Caki2 (cell line): ENCODE measurements at places on chromosomes 3 and 15. TPM values are rescaled to one million over a fixed set of nuclear protein-coding genes. Genes with fewer than 3 reads are reported as not detected.
A peak's percentile ranks its signal among the peaks of the same experiment; 100 is the strongest.

DNA sequence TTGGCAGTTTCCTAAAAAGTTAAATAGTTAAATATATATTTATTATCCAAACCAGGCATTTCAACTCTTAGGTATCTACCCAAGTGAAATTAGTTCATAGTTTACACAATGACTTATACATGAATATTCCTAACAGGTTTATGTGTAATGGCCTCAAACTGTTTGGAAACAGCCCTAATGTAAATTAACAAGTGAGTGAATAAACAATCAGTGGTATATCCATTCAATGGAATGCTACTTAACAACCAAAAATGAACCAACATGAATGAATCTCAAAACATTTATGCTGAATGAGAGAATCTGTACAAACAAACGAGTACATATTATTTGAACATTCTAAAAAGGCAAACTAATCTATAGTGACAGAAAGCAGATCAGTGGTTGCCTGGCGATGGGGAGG lies 33.5 kb downstream of the PRTG start:
- DNase-seq, result no peak

PLA2G4E gene
- total RNA-seq, result not detected in 2 replicates

DNA sequence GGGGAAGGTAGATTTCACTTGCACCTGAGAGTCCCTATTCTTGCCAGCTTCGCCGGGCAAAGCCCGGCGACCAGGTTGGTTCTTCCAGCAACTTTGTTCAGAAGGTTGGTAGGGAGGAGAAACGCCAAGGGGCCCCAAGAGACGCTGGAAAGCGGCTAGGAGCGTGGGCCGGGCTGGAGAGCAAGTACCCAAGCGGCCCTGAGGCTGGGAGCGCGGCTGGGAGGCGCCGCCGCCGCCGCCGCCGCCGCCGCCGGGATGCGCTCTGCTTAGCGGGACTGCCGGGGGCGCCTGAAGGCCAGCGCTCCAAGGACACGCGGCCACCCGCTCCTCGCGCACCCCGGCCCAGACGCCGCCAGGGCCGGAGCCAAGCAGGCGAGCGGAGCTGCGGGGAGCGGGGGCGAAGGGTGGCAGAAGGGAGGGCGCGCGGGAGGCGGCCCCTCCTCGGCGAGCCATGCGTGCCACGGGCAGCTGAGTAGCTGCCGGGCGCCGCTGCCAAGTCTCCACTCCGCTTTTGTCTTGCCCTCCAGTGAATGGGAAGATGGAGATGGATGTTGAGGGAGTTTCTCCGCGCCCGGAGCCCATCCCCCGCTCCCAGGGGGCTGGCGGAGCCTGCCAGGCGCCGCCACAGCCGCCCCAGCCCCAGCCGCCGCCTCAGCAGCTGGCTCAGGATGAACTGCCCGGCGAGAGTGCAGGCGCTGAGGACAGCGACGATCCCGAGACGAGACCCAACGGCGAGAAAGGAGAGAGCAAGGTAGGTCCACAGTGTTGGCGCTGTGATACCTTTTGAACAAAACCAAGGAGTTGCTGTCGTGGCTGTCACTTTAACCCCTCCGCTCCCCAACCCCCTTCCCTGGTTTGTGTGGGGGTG lies 227.4 kb upstream of the AZI2 start:
- DNase-seq, result no peak

DNA sequence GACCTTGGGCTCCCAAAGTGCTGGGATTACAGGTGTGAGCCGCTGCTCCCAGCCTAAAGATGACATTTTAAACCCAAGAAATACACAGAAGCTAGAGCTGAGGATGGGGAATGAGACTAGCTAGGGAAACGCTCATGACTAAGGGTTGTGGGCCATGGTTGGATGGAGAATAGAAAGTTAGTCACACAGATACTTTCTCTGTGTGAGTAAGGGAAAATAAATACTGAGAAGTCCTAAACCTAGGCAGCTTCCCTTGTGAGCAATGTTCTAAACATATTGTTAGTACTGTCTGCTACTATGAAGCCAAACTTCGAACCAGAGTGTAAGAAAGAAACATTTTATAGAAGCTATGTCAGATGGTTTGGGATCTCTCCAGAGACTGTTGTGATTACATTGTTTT lies 304.8 kb upstream of the STAC start:
- peak; percentile 13 for DNase-seq

- no peak for DNase-seq
Observed at GRCh38 chr15:25249236-25250010, 189.4 kb downstream of the UBE3A start.

DNA sequence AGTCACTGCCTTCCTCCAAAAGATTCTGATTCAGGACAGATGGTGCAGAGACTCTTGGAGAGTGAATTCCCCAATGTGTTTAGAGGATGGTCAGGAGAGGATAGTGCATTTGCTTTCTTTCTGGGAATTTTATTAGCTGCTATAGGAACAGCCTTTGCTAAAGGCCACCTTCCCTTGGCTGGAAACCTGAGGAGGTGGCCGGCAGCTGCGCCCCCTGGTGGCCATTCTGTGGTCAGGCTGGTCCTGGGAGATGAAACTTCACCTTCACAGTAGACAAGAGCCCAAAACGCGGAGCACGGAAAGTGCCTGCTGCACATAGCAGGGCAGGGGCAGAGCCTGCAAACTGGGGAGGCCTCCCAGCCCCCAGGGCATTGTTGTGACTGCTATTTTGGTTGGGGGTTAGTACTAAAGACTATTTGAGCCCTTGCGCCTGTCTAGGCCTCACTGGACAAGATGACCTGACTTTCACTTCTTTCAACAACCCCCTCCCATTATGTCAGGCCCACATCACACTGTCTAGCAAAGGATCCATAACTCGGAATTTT lies 34.3 kb downstream of the SEC22C start:
- peak; percentile 24 for DNase-seq

- DNase-seq, result no peak
Observed at GRCh38 chr3:46981932-46982471, 2.5 kb downstream of the NBEAL2 start.

DNA sequence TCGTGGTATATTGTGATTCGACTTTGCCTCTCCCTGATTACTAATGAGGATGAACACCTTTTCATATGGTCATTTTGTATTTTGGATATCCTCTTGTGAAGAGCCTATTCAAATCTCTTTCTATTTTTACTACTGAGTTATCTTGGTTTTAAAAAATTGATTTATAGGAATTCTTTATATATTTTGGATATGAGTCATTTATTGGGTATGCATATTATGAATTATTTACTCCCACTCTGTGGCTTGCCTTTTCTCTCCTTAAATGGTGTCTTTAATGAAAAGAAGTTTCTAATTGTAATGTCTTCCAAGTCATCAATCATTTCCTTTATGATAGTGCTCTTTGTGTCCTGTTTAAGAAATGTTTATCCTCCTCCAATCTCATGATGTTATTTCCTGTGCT lies 191.5 kb upstream of the DPH6 start:
- DNase-seq, result peak; percentile 19

DNA sequence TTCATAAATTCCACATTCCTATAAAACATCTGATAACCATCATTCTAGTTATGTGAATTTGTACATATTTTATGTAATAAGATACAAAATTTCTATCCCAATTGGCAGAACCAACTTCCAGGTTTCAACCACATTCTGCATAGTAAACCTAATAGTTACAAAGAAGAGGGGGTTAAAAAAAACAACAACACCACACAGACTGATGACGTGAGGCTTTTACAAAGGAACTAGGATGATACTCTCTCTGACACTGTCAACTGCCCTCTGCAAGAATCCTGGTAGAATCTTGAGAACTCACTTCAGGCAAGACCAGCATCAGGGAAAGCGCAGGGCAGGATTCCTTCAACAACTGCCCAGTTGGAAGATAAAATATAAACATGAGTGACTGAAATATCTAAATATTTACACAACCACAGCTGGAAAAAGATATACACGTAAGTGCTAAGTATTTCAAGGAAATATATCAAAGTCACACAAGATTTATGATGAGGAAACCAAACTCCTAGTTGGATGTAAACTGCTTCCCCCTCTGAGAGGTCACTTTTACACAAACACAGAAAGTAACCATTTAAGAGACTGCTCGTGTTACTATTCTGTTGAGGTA lies 816.4 kb downstream of the ROBO1 start:
- no peak for DNase-seq

SKOR1 gene
- total RNA-seq, result 0.61 TPM in 1 of 2 replicates, not detected in the other

DNA sequence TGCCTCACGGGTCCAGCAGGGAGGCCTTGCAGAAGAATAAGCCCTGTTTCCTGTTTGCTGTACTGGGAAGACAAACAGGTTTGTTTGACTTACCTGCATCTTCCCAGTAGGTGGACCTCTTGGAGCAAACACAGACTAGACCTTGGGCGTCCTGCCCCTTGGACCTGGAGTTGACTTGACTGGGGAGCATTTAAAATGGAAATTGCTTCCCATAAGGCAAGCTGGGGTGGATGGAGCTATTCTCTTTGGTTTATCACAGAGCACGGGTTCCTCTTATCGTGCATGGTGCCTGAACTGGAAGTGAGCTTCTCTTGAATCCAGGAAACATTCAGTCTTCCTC lies 151.4 kb downstream of the RPLP1 start:
- DNase-seq, result no peak

- no peak for DNase-seq
Observed at GRCh38 chr3:37214076-37214475, 39.7 kb upstream of the LRRFIP2 start.

GRCh38 chr3:58202917-58203360 lies 7.8 kb downstream of the DNASE1L3 start:
- no peak for DNase-seq

DNA sequence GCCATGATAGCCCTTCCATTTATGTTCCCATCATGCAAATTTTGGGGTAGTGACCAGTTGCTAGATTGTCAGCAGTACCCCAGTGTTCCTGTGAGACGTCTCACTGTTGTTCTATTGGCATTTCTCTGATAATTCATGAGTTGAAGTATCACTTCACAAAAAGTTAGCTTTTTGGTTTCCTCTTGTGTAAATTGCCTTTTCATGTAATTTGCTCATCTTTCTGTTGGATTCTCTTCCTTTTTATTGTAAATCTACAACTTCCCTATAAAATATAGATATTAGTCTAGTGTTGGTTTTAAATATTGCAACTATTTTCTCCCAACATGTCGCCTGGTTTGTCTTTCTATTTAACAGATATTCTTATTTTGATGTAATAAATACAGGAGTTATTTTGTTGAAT lies 7.5 kb upstream of the A4GNT start:
- DNase-seq, result no peak

DNA sequence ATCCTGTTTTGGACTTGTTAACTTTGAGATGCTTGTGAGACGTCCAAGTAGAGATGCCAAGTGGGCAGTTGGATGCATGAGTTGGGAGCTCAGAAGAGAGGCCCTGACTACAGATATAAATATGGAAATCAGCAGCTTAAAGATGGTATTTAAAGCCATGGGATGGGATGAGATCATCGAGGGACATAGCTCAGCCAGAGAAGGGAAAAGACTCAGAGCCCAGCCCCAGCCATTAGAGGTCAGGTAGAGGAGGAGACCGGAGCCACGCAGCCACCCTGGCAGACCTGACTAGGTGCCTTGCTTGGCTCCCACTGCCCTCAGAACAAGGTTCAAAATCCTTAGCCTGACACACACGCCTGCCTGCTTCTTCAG lies 31.1 kb downstream of the ATP2B2 start:
- DNase-seq, result no peak

MDFIC2 gene
- total RNA-seq, result not detected in 2 replicates

DNA sequence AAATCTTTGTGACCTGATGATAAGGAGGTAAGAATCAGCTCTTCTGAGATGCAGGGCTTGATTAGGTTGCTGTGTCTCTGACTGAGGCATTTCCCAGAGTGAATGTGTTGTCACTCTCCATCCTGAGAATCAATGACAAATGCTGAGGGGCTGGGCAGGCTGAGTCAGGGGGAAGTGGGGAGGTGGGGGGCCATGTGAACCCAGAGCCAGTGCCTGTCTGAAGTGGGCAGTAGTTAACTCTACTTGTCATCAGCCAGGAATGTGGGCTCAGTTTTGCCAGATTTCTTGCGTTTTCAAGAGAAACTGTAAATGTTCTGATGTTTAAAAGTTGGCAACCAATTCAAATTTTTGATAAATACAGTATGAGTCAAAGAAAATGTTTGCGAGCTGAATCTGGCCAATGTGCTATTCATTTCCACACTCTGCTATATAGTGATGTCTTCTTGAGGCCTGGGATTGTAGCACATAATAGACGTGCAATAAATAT lies 3.1 kb upstream of the BNC1 start:
- DNase-seq, result no peak

FBXL2 gene
- total RNA-seq, result 5.7 and 8.0 TPM in 2 replicates

- no peak for DNase-seq
Observed at GRCh38 chr15:77162872-77163633, 92.1 kb upstream of the TSPAN3 start.

GRCh38 chr3:147360646-147361453 lies 45.5 kb downstream of the ZIC4 start:
- no peak for DNase-seq

RSL24D1 gene
- 115 and 152 TPM in 2 replicates for total RNA-seq

DNA sequence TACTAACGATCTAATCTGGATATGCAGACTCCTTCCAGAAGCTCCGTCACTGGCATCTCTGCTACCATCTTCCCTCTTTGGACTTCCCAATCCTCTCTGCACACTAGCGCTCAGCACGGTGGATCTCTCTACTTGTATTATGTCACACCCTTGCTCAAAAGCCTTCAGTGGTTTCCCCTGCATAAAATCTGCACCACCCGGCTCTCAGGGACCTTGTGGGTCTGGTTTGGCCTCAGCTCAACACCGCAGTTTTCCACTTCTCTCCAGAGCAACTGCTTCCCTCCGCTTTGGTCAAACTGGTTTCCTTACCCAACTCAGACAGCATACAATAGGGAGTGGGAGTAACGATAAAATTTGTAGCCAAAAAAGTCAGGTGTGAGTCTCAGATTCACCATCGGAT lies 30.7 kb upstream of the HES1 start:
- no peak for DNase-seq

DNA sequence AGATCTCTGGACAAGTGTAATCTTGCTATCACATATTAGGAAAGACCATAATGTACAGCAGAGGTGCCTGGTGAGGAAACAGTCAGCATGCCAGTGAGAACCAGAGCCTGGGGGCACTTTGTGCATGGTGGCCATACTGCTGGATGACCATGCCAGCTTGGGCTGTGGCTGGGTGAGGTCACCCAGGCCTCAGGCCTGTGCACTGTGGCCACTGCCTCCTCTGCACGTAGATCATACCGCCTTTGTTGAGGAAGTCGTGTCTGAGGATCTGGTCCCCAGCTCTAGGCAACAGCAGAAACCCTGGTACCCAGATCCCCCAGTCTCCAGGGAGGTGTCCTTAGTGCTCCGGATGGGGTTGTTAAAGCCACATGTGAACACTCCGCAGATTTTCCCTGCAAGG lies 38.9 kb downstream of the ZNF710 start:
- DNase-seq, result no peak

DNA sequence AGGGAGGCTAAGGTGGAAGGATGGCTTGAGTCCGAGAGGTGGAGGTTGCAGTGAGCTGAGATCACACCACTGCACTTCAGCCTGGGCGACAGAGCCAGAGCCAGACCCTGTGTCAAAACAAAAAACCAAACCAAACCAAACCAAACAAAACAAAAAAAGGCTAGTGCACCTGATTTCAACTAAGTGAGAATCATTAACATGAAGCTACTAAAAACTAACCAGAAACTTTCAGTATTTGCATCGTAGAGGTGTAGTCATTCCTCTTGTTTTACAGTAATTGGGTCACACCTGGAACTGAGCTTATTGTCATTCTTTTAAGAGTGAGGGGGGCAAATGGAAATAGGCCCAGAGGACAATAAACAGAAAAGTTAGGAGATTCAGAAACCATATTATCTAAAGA lies 58.5 kb downstream of the ST6GAL1 start:
- no peak for DNase-seq

GRCh38 chr15:31214158-31214863 lies 112.3 kb upstream of the KLF13 start:
- no peak for DNase-seq

RBP2 gene
- not detected in 2 replicates for total RNA-seq
